ENCODE measurements at places on chromosomes 6 and 20.

DNA sequence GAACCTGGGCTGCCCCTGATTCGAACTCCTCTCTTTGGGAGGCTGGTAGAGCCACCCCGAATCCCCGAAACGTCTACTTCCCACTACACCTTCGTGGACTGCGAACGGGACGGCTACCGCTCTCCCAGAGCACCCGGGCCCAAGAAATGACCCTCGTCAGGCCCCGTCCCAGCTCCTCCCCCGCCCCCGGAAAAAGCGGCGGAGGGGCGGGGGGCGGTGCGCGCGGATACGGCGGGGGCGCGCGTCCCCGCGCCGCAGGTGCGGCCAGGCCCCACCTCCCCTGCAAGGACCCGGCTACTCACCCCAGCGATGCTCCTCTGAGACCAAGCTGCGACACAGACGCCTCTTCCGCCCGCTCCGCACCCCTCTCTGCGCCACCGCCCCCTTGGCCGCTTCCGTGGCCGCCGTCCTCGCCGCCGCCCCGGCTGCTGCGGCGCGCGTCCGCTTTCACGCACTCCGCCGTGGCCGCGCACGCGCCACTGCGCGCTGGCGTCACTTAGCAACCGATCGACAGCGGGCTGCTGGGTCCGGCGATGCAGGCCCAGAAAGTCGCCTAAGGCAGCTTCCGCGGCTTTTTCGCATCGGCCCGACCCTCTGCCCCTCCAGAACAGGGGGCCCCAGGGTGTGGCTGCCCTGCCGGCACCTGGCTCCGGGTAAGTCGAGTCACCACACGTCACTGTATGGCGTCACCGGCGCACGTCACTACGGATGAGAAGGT, at the start of gene BTBD9:
Gene BTBD9 (minus strand): TSS at position 432 of the 718 bp plus-strand sequence.
- DNase-seq = peak; percentile 83

DNA sequence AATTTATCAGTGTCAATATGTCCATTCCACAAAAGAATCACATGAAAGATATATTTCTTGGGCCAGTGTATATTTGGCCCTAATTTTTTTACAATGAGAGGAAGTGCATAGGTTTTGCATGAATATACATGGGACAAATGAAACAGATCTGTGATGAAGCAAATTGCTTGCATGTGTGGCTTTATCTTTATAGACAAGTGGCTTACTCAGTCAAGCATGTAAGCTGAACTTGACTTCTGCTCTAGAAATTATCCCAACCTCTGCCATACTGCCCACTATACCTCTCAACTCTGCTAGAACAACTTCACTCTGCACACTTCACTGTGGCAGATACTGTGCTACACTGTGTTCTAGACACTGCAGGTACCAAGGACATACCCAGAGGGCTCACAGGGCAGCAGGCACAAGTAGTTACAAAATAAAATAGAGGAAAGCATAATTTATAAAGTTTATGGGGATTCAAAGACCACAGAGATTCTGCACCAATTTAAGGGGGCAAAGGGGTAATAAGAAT, 349.2 kb upstream of the HSF2 start:
- no peak for DNase-seq

DNA sequence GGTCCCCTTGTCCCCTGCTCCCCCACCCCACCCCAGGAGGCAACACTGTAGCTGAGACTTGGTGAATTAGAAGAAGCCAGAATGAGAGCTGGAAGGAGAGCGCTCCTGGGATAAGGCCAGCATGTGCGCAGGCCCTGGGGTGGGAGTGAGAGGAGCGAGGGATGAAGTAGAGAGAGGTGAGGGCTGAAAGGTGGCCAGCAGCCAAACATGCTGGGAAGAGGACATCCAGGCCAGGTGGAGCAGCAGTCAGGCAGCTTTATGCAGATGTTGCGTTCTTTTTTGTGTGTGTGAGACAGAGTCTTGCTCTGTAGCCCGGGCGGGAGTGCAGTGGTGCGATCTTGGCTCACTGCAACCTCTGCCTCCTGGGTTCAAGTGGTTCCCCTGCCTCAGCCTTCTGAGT, 2.2 kb upstream of the BPIFB1 start:
- DNase-seq = no peak

- DNase-seq = peak; percentile 76
Observed at GRCh38 chr6:130513770-130514169, 148.0 kb downstream of the TMEM200A start.

- DNase-seq = no peak
Observed at GRCh38 chr6:108163644-108164542, 1.9 kb upstream of the NR2E1 start.

GRCh38 chr6:92779746-92780145, 639.6 kb downstream of the EPHA7 start:
- no peak for DNase-seq

GRCh38 chr6:70575899-70576495, 9.3 kb downstream of the SDHAF4 start:
- no peak for DNase-seq

GRCh38 chr6:28803337-28803709, 120.5 kb downstream of the TRIM27 start:
- DNase-seq = no peak

GRCh38 chr6:164286011-164286410, 871.5 kb downstream of the QKI start:
- DNase-seq = no peak

- DNase-seq = no peak
Observed at GRCh38 chr20:17109307-17109706, 117.5 kb upstream of the PCSK2 start.

DNA sequence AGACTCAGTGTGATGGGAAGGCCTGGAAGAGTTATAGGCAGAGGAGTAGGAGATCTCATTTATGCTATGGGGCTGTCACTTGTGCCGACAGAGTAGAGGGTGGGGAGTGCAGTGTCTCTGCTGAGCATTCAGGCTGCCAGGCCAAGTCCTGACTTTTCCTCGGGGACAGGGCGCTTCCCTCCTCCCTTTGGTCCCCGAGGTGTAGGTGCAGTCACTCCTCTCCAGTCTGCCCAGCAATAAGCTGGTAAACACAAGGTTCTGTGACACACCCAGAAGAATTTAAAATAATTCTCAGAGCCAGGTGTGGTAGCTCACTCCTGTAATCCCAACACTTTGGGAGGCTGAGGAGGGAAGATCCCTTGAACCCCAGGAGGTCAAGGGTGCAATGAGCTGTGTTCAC, 109.4 kb downstream of the CRYBG1 start:
- no peak for DNase-seq

Data from activated T-helper 2 cell treated with anti-CD3 and anti-CD28 coated beads, Interferon-gamma antibody, Interleukin-2, Interleukin-4, amounts not matched to agents 10 μg/mL and 5 μg/mL and 100 μg/mL, durations not matched to agents 14 hours and 24 hours and 36 hours (primary cell).